ENCODE measurements at places on chromosomes 6 and 20.

GRCh38 chr20:50186151-50186885 lies 4.3 kb upstream of the CEBPB start:
- DNase-seq, result peak; percentile 92

DNA sequence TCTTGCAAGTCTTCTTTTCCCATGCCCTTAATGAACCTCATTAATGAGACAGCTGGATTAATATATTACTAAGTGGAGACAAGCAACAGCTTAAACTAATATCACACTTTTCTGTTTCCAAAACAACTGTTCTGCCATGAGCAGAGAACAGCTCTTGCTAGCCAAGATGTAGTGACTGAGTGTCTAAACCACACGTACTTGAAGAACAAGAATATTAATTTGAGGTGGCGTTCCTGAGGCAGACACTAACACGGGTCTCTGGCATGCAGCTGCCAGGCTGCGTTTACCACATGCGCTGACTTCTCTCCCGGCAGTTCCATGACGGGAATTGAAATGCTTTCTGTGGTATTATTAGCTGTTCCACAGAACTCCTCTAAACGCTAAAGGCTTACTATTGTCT lies 80.6 kb downstream of the FNDC1 start:
- no peak for DNase-seq

GRCh38 chr6:37820718-37821079 lies 1.2 kb downstream of the ZFAND3 start:
- no peak for DNase-seq

GRCh38 chr20:34022151-34022838 lies 28.6 kb downstream of the RALY start:
- DNase-seq, result no peak

GRCh38 chr6:37354526-37355384 lies 972 bp downstream of the RNF8 start:
- peak; percentile 10 for DNase-seq

DNA sequence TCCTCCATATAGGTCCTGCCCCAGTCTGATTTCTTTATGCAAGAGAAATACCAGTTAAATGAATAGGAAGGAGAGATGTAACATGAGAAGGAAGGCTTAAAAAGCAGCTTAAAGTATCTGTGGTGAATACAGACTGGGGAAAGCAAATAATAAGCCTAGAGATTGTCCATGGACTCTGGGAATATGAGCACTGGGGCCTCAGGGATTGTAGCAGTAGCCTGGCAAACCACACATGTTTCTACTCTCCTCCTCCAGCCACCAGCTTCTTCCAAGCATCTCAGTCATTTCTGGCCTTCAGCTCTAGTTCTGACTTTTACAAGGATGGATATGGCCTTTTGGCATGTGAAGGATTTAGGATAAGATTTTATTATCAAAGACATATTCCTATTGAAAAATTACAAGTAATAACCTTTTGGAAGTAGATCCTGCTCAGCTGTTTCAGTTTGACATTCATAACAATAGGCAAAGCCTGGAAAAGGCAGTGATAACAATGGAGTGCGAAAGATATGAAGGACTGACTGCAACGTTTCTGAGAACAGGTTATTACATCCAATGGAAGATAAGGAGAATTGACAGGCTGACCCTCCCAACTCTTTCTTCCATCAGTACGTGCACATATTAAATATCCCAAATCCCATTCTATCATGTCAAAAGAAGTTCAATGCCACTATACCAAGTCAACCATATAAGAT lies 41.6 kb downstream of the CYP39A1 start:
- DNase-seq, result no peak

DNA sequence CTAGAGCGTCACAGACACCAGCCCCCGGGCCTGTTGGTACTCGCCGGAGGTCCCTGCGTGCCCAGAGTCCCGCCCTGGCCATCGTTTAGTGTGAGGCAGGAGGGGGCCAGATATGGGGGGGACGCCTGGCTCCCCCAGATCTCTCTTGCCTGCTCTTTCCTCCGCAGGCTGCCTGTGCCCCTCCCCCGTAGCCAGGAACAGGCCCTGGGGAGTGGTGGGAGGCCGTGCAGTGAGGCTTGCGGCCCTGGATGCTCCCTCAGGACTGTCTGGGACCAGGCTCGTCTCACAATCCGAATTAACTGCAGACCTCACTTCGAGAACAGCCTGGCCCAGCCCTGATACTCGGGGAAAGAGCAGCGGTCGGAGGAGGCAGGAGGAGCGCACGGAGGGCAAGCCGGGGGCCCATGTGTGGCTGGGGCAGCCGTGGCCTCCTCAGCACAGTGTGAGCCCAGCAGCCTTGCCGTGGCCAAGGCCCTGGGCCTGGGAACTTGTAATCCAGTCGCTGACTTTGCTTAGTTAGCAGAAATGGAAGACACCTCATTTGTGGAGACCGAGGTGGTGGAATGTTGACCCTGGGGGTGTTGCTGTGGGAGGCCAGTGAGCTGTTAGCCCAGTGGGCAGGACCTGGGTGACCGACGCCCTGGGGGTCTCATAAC lies 28.7 kb downstream of the FRMD1 start:
- DNase-seq, result no peak

DNA sequence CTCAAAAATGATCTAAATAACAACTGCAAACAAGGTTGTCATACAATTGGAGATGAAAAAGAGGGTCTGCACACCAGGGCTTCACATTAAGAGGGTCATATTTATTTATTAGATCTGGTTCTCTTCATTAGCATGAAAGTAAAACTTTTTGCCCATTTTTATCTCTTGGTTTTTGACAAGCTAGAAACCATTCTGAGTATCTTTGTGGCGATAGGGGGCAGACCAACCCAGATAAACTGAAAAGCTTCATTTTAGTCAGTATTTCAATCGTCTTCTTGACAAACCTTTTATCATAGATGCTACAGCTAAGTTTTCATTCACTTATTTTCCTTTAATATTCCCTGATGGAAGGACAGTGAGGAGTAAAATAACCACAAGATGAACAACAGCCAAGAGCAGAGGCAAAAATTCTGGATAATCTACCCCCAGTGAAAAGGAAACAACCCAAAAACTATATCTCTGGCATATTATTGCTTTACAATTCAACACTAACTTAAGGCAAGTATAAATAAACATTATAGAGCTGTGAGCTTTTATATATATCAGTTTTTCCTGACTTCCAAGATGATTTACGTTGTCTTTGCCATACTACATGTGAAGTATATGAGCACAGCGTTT lies 45.2 kb downstream of the THEMIS start:
- peak; percentile 60 for DNase-seq

GRCh38 chr6:89508755-89509563 lies 76.0 kb downstream of the ANKRD6 start:
- DNase-seq, result no peak

GRCh38 chr6:147553099-147553498 lies 44.6 kb downstream of the SAMD5 start:
- DNase-seq, result no peak

DNA sequence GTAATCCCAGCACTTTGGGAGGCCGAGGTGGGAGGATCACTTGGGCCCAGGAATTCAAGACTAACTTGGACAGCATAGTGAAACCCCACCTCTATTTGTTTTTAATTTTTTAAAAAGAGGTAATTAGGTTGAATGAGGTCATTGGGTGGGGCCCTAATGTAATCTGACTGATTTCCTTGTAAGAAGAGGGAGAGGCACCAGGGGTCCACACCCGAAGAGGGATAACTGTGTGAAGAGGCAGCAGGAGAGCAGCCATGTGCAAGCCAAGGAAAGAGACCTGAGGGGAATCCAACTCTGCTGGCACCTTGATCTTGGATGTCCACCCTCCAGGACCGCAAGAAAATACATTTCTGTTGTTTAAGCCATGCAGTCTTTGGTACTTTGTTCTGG lies 63.4 kb downstream of the QRSL1 start:
- no peak for DNase-seq

DNA sequence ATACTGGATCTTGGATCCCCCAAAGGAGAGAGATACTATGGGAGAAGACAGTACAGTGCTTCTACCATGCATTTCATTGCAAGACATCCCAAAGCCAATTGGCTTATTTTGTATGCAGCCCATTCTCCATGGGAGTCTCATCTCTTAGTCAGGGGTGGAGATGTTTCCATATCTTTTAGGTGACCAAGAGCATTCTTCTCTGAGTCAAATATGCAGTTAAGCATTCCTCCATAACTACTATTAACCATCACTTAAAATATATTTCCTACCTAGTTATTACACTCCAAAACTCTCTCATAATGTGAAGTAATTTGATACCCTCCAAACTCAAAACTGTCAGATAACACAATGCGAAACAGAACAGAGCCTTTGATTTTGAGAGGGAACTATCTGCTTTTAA lies 542.6 kb downstream of the HDGFL1 start:
- DNase-seq, result no peak

- DNase-seq, result no peak
Measured at GRCh38 chr20:38108986-38109541, 56.0 kb downstream of the TGM2 start.

GRCh38 chr20:58664883-58665282 lies 13.8 kb downstream of the STX16 start:
- no peak for DNase-seq

GRCh38 chr20:48834278-48834677 lies 6.5 kb upstream of the PREX1 start:
- no peak for DNase-seq

GRCh38 chr6:20875369-20875963 lies 341.2 kb downstream of the CDKAL1 start:
- DNase-seq, result no peak

GRCh38 chr6:137341681-137342195 lies 122.6 kb upstream of the IFNGR1 start:
- peak; percentile 57 for DNase-seq

DNA sequence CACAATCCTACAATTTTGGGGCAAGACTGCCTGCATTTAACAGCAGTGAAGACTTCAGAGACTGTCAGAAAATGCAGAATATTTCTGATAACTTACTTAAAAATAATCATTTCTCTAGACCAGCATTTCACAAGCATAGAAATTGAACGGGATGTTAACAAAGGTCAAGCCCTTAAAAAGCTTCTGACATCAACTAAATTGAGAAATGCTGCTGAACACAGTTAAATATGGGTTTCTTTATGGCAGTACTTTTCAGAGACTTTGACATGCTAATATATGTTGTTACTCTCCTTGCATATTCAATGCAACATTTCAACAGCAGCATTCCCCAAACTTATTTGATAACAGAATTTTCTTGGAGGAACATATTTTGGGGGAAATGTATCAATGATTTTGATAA lies 84.5 kb downstream of the KIF13A start:
- no peak for DNase-seq

GRCh38 chr20:25274481-25274880 lies 26.6 kb downstream of the PYGB start:
- no peak for DNase-seq

- no peak for DNase-seq
Measured at GRCh38 chr6:13511913-13512717, 24.7 kb upstream of the GFOD1 start.

- DNase-seq, result no peak
Measured at GRCh38 chr6:69994251-69994650, 127.9 kb downstream of the COL19A1 start.

DNA sequence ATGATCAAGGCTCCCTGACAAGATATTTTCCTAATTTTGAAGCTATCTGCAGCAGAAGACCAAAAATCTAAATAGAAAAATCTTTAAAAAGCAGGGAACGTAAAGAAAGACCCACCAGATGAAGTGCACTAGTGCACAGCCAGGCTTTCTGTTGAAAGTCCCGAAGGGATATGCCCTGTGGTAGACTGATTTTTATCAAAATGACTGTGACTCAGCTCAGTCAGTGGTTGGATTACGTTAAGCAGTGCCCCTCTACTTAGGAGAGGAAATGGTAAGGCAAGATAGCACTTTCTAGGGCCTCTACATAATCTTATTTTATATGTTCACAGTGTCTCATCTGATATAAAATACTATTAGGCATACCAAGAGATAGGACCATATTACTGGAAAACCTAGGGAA lies 123.4 kb upstream of the RAB32 start:
- DNase-seq, result no peak

DNA sequence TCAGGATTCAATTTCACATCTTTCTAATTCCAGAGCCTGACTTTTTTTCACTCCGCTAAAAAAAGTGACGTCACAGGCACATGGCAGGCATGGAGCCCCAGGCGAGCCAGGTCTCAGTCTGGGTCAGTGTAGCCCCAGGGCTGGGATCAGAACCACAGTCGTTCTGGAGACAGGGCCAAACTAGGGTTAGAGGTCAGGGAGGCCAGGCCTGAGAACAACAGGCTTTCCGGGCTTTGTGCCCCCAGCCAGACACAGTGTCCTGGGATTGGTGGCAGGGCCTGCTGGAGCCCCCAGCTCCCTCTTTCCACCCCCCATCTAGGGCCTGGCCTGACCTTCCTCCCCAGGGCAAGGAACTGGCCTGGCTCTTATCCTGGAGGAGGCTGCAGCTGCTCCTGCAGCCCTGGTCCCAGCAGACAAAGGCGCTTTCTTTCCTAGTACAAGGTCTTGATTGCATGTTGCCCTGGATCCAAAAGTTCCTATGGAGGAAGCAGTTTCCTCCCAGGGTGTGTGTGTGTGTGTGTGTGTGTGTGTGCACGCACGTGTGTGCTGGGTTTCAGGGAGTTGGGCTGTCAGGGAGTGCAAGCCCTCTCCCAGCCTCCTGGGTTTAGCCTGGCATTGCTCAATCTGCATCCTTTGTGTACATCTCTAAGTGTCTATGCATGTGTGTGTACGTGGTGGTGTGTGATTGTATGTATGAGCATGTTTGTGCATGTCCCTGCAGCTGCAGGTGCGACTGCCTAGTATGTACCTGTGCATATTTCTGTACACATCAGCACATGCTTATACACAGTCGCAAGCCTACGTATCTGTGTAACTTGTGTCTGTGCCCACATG lies 26.5 kb upstream of the EMILIN3 start:
- DNase-seq, result no peak

DNA sequence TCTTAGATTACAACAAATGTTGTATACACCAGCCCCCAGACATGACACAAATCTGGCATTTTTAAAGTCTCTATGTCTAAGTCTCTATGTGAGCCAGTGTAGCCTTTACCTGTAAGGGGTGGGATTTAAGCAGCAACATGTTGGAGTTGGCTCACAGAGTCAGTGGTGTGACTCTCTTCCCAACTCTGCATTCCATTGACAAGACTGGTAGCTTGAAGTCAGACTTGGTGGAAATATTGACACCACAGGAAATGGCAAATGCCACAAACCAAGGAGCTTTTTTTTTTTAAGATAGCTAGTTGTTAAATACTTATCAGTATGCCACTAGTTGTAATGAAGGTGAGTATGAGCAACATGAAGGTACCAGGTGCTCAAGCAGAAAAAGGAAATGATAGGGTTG lies 103.1 kb upstream of the SMLR1 start:
- DNase-seq, result no peak

GRCh38 chr20:16062661-16063581 lies 510.3 kb downstream of the KIF16B start:
- DNase-seq, result no peak

GRCh38 chr6:44554861-44555260 lies 167.4 kb downstream of the CDC5L start:
- no peak for DNase-seq

DNA sequence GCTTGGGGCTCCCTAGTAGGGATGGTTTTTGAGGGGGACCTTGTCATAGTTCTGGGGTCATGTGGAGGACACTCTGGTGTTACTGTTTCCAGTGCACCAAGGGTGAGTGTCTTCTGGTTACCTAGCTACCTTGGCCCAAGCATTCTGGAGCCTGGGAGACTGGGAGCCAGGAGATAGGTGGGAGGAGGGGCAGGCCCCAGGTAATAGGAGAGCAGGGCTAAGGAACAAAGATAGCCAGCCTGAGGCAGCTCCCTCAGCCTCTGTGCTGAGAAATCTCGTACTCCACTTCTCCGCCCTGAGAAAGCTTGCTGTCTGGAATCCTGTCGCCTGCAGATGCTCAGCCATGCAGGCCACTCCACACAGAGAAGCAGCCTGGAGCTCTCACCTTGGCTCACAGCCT lies 8.3 kb upstream of the ENTPD6 start:
- DNase-seq, result no peak

- no peak for DNase-seq
Measured at GRCh38 chr6:3237761-3238662, 10.6 kb upstream of the TUBB2B start.

Measured in stimulated activated CD4-positive, alpha-beta T cell treated with anti-CD3 and anti-CD28 coated beads, Interleukin-4, amount 100 ng/mL, for 24 hours (primary cell).